ENCODE measurements at places on chromosomes 5 and 9. TPM values are rescaled to one million over a fixed set of nuclear protein-coding genes. Genes with fewer than 3 reads are reported as not detected.
A peak's percentile ranks its signal among the peaks of the same experiment; 100 is the strongest.

ABCA1 gene
- 38.5 TPM for total RNA-seq

CACFD1 gene
- 18.8 TPM for total RNA-seq

DAB2 gene
- total RNA-seq = 98.7 TPM

ZFP2 gene
- total RNA-seq = 6.6 TPM

- H3K4me3 ChIP-seq = no peak overlapping the region
- no peaks in the 10 kb centered on the region for H3K27me3 ChIP-seq
- no peak overlapping the region for H3K27ac ChIP-seq
- peaks cover 38% of the 10 kb centered on the region for H3K4me1 ChIP-seq
- no peak for DNase-seq
- no peaks in the 10 kb centered on the region for H3K36me3 ChIP-seq
Measured at GRCh38 chr9:38687389-38687842, 32.5 kb downstream of the FAM240B start.

CEL gene
- total RNA-seq = 1.2 TPM

DNA sequence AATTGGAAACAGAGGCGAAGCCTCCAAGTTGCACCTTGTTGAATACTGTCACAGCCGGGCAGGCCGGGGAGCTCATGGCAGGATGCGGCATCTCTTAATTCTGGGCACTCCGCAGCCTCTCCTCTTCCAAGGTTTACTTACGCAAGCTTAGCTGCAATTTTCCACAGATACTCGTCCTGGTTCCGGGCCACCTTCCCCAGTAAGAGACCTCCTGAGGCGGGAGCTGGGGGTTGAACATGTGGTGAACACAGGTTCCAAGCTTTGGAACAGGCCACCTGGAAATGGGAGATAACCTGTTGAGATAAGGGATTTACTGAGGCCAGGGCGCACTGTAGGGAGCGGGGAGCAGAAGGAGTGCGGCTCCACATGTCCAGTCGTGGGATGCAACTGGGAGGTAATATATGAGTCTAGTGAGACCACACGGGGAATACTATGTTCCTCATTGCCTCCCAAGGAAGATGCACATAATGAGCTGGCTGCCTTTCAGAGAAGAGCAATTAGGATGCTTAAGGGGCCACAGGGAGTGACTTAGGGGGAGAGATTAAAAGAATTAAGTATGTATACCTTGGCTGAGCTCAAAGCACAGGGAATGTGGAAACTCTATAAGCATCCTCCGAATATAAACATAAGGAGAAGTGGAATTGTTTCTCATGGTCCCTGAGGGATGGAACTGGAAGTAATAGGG is 335.2 kb downstream of the CWC27 start:
- no peaks in the 10 kb centered on the region for H3K27me3 ChIP-seq
- peak; percentile 49 for DNase-seq
- peak overlapping the region; percentile 85 for H3K27ac ChIP-seq
- H3K4me1 ChIP-seq = peaks cover 14% of the 10 kb centered on the region

ARHGAP26 gene
- total RNA-seq = 39.7 TPM

TMC1 gene
- total RNA-seq = 0.89 TPM

GRCh38 chr9:89611425-89611824 is 6.6 kb downstream of the GADD45G start:
- H3K4me3 ChIP-seq = no peak overlapping the region
- H3K4me1 ChIP-seq = peaks cover 5% of the 10 kb centered on the region
- no peaks in the 10 kb centered on the region for H3K36me3 ChIP-seq
- H3K27me3 ChIP-seq = peaks cover 6% of the 10 kb centered on the region

All from spinal cord (tissue), 10 donors.